ENCODE measurements at places on chromosomes 12 and 14.
A peak's percentile ranks its signal among the peaks of the same experiment; 100 is the strongest.

GRCh38 chr12:116539361-116539771 lies 19.8 kb upstream of the MAP1LC3B2 start:
- no peak overlapping the region for H3K4me3 ChIP-seq
- no peak for DNase-seq
- peaks cover 9% of the 10 kb centered on the region for H3K27me3 ChIP-seq
- H3K36me3 ChIP-seq, result peaks cover 3% of the 10 kb centered on the region
- H3K27ac ChIP-seq, result no peak overlapping the region
- peaks cover 43% of the 10 kb centered on the region for H3K4me1 ChIP-seq

DNA sequence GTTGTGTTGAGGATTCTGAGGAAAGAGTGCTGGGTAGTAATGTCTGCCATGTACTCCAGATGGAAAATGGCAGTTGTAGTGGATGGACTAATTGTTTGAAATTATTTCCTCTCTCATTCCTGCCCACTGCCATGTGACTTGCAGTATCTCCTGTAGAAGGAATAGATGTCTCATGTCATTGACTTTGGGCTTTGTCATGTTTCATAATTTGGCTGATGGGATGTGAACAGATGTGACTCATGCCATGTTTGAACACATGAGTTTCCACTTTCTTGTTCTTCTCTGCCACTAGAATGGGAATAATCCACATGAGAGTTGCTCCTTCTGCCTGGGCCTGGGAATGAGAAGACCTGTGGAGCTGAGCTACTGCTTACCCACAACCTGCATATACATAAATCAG lies 2.4 kb upstream of the CALCOCO1 start:
- H3K36me3 ChIP-seq, result peaks cover 4% of the 10 kb centered on the region
- H3K4me1 ChIP-seq, result peaks cover 30% of the 10 kb centered on the region
- H3K27me3 ChIP-seq, result peaks cover 4% of the 10 kb centered on the region
- DNase-seq, result no peak
- H3K27ac ChIP-seq, result no peak overlapping the region

DNA sequence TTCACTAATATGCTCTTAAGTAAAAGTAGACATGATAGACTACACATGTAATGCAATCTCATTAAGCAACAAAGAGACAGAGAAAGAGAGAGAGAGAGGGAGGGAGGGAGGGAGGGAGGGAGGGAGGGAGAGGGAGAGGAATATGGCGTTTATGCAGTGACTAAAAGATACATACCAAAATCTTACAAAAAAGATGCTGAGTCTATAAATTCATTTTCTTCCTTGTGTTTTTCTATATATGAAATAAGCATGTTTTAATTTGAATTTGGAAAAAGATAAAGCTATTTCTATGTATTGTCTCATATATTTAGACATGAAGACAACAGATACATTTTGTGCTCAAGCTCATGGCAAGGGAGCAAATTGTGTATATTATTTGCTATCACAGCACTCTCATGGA lies 44.1 kb downstream of the LRFN5 start:
- H3K36me3 ChIP-seq, result no peaks in the 10 kb centered on the region
- no peaks in the 10 kb centered on the region for H3K27me3 ChIP-seq
- DNase-seq, result no peak
- H3K4me1 ChIP-seq, result no peaks in the 10 kb centered on the region

GRCh38 chr14:100070310-100070709 lies 5.1 kb downstream of the EVL start:
- DNase-seq, result no peak
- peak overlapping the region; percentile 99 for H3K27ac ChIP-seq
- no peaks in the 10 kb centered on the region for H3K27me3 ChIP-seq
- H3K4me3 ChIP-seq, result peak overlapping the region; percentile 88
- peaks cover 37% of the 10 kb centered on the region for H3K36me3 ChIP-seq
- H3K4me1 ChIP-seq, result peaks cover 89% of the 10 kb centered on the region

GRCh38 chr12:117334855-117335587 lies 26.4 kb downstream of the NOS1 start:
- DNase-seq, result no peak
- no peaks in the 10 kb centered on the region for H3K4me1 ChIP-seq
- no peak overlapping the region for H3K27ac ChIP-seq

DNA sequence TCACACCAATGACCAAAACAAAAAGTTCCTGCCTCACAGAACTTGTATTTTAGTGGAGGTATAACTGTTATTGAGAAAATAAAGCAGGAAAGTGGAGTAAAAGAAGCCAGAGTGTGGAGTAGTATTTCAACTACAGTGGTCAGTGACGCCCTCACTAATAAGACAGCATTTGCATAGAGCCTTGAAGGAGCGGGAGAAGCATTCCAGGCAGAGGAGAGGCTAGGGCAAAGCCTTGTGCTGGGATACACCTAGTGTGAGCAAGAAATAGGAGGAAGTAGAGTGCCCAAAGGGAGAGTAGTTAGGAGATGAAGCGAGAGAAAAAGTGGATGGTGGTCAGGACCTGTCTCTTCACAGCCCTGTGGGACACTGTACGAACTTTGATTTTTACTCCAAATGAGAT lies 107.8 kb downstream of the CRACR2A start:
- no peaks in the 10 kb centered on the region for H3K27me3 ChIP-seq
- H3K4me3 ChIP-seq, result no peak overlapping the region
- H3K4me1 ChIP-seq, result peaks cover 41% of the 10 kb centered on the region
- H3K36me3 ChIP-seq, result peaks cover 40% of the 10 kb centered on the region

DNA sequence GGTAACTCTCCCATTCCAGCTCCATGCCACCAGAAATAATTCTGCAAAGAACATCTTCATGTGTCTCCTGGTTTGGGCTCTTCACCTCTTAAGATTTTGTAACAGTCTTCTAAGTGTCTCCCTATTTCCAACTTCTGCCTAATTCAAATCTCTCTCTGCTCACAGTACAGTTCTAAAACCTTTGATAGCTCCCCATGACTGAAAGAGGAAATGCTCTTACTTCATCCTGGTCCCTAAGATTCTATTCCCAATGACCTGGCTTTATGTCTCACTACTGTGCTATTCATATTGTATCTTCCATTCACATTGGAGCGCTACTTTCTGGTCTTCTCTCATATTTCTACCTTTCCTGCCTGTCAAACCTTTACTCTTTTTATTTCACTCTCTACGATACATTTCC lies 1.6 kb downstream of the AMN1 start:
- H3K4me1 ChIP-seq, result peaks cover 54% of the 10 kb centered on the region
- H3K4me3 ChIP-seq, result peak overlapping the region; percentile 39
- peaks cover 19% of the 10 kb centered on the region for H3K36me3 ChIP-seq
- H3K27ac ChIP-seq, result peak overlapping the region; percentile 10
- no peaks in the 10 kb centered on the region for H3K27me3 ChIP-seq

GRCh38 chr14:78335531-78335930 lies 165.4 kb downstream of the NRXN3 start:
- no peak for DNase-seq
- H3K4me1 ChIP-seq, result no peaks in the 10 kb centered on the region
- no peaks in the 10 kb centered on the region for H3K36me3 ChIP-seq
- no peaks in the 10 kb centered on the region for H3K27me3 ChIP-seq
- H3K4me3 ChIP-seq, result no peak overlapping the region

DNA sequence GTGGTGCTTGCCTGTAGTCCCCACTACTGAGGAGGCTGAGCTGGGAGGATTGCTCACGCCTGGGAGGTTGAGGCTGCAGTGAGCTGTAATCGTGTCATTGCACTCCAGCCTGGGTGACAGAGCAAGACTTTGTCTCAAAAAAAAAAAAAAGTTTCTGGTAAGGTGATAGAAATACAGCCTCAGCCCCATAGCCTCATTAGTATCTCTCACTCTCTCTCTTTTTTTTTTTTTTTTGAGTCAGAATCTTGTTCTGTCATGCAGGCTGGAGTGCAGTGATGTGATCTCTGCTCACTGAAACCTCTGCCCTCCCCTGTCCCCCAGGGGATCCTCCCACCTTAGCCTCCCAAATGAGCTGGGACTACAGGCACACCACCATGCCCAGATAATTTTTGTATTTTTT lies 19.2 kb downstream of the MTHFD1 start:
- H3K4me3 ChIP-seq, result no peak overlapping the region
- H3K4me1 ChIP-seq, result peaks cover 48% of the 10 kb centered on the region
- H3K27me3 ChIP-seq, result no peaks in the 10 kb centered on the region
- peaks cover 36% of the 10 kb centered on the region for H3K36me3 ChIP-seq
- no peak for DNase-seq

DNA sequence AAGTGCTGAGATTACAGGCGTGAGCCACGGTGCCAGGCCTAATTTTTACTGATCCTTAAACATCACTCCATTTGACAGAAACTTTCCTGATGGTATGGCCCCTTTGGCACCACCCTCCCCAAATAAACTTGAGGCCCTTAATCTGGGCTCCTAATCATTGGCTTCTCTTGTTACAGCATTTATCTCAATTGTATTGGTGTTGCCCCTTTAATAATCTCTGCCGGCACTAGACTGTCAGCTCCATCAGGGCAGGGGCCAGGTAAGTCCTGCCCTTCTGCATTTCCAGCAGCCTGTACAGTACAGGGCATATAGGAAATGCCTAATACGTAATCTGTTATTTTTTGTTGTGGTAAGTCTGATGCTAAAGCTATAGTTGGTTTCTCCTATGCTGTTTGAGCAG lies 1.2 kb upstream of the IFT81 start:
- H3K36me3 ChIP-seq, result no peaks in the 10 kb centered on the region
- no peak for DNase-seq
- no peak overlapping the region for H3K27ac ChIP-seq
- peaks cover 38% of the 10 kb centered on the region for H3K27me3 ChIP-seq

- no peak overlapping the region for H3K4me3 ChIP-seq
- peaks cover 2% of the 10 kb centered on the region for H3K27me3 ChIP-seq
- no peak for DNase-seq
- no peaks in the 10 kb centered on the region for H3K4me1 ChIP-seq
Measured at GRCh38 chr12:65500091-65500900, 221.8 kb downstream of the MSRB3 start.

DNA sequence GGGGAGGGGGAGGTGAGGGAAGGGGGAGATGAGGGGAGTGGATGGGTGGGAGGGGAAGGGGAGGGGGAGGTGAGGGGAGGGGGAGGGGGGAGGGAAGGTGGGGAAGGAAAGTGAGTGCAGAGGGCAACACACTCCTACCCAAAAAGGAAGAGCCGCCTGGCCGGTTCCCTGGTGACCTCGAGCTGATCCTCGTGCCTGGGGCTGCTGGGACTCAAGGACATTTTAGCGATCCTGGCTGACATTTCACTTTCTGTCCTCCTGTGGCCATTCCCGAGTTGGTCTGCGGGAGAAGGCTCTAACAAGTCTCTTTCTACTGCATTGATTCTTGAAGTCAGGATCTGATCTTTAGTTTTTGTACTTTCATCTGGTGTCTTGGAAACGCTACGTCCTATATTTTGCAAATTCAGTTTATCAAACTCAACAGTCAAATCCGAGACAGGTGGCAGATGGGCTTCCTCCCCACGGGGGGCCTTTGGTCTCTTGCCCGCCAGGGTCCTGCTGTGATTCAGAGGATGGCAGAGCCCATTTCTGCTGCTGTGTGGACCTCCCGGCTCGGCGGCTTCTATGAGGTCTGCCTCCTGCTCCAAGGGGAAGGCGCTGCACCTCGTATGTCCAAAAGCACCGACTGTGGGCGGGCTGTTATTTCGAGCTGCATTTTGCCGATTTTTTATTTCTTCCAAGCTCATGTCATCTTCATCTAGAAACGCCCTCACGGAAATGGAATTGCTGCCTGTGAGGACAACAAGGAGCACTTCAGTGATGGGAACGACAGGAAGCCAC lies 19.1 kb downstream of the PGAM5 start:
- peaks cover 75% of the 10 kb centered on the region for H3K36me3 ChIP-seq
- H3K4me3 ChIP-seq, result no peak overlapping the region
- H3K27ac ChIP-seq, result peak overlapping the region; percentile 34
- no peak for DNase-seq
- no peaks in the 10 kb centered on the region for H3K27me3 ChIP-seq

GRCh38 chr14:20631880-20632389 lies 9.6 kb downstream of the OR6S1 start:
- peaks cover 3% of the 10 kb centered on the region for H3K36me3 ChIP-seq
- peak overlapping the region; percentile 85 for H3K4me3 ChIP-seq
- H3K27ac ChIP-seq, result peak overlapping the region; percentile 21
- no peak for DNase-seq

DNA sequence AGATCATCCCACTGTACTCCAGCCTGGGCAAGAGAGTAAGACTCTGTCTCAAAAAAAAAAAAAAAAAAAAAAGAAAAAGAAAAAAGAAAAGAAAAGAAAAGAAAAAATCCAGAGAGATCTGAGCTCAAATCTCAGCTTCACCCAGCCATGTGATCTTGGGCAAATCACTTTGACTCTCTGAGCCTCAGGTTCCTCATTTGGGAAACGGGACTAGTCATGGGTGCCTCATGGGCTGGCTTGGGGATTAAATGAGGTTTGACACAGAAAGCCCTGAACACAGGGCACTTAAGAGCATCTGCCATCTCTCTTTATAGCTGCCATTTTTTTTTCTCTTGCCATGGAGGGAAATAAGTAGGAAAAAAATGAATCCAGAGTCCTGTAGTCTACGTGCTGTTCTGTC lies 86.2 kb upstream of the MYL2 start:
- no peaks in the 10 kb centered on the region for H3K36me3 ChIP-seq
- H3K4me3 ChIP-seq, result no peak overlapping the region
- H3K27ac ChIP-seq, result no peak overlapping the region
- H3K4me1 ChIP-seq, result no peaks in the 10 kb centered on the region
- peaks cover 10% of the 10 kb centered on the region for H3K27me3 ChIP-seq

DNA sequence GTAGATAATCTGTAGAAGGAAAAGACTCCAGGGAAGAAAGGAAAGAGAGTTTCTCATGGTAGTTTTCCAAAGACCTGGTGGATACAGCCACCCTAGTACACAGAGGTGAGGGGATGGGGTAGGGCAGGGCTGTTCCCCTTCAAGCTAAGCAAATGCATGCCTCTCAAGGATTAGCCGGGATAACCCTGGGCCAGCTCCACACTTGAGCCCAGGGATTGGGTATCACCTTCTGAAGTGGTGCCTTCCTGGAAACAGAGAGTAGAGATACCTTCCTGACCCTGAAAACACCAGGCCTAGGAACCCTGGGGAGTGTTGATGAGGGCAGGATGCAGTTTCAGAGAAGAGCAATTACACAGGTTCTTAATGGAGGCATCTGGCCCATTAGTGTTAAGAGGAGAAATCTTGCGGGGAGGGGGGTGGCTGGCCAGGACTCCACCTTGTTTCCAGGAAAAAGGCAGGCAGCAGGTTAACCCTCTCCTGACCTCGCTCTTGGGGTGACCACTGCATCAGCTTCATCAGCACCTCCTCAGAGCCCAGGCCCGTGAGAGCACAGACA lies 106.9 kb upstream of the TMEM233 start:
- no peaks in the 10 kb centered on the region for H3K4me1 ChIP-seq
- H3K4me3 ChIP-seq, result no peak overlapping the region
- H3K27ac ChIP-seq, result no peak overlapping the region

- no peaks in the 10 kb centered on the region for H3K4me1 ChIP-seq
- no peak overlapping the region for H3K27ac ChIP-seq
- no peak overlapping the region for H3K4me3 ChIP-seq
Measured at GRCh38 chr14:103576371-103577024, 13.7 kb downstream of the COA8 start.

All from activated T-helper 1 cell treated with anti-CD3 and anti-CD28 coated beads, Interleukin-12 subunit alpha, Interleukin-12 subunit beta, Interleukin-2, Interleukin-4 antibody, amounts not matched to agents 30 ng/mL and 10 ng/mL and 1 ng/mL, durations not matched to agents 14 hours and 24 hours and 36 hours (primary cell).